ENCODE measurements at places on chromosomes 1 and 21.

GRCh38 chr1:24566236-24566867, 10.5 kb downstream of the NCMAP start:
- no peak for DNase-seq

- DNase-seq, result no peak
These were observed 1.8 kb upstream of the DMBX1 start for GRCh38 chr1:46487818-46488218.

DNA sequence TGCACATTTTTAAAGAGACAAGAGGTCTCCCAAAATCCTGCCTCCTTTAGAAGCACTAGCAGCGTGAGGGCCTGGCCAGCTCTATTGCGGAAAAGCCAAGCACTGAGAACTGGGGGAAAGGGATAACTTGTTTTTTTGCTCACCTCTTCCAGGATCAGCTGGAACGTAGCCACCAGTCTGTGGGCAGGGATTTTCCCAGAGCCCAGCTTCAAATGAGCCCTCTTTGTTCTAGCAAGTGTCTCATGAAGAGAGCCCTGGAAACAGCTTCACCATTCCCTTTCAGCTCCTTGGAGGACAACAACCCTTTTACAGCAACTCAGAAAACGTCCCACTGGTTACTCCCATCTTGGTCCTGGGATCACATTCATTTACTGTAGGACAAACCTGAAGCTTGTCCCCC, 195.4 kb downstream of the LMX1A start:
- no peak for DNase-seq

- DNase-seq, result no peak
These were observed 94.8 kb downstream of the OMA1 start for GRCh38 chr1:58451560-58452191.

- no peak for DNase-seq
These were observed 46.5 kb downstream of the LUZP1 start for GRCh38 chr1:23122023-23122748.

GRCh38 chr1:187481581-187482148, 652.9 kb downstream of the PLA2G4A start:
- no peak for DNase-seq

GRCh38 chr1:221022331-221022730, 143.1 kb downstream of the HLX start:
- no peak for DNase-seq

GRCh38 chr1:158978730-158979129, 31.0 kb upstream of the IFI16 start:
- no peak for DNase-seq

DNA sequence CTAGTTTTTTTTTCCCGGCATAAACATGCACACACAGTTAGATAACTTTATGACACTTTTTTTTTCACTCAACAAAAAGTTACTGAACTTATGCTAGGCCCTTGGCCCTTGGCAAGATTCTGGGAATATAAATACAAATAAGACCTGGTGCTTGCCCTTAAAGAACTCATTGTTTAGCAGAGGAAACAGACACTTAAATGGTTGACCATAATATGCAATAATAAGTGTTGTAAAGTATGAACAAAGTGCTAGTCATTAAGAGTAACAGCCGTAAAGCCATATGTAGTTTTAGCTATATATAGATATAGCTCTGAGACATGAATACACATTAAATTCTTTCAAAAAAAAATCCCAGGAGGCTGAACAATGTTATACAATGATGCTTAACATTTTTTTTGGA, 198.3 kb downstream of the CYYR1 start:
- DNase-seq, result no peak
